ENCODE measurements at places on chromosomes 3 and 15. TPM values are rescaled to one million over a fixed set of nuclear protein-coding genes. Genes with fewer than 3 reads are reported as not detected.

Gene EPHB1
- 0.06 TPM for total RNA-seq

Gene ARHGEF26
- 6.7 TPM for total RNA-seq

Gene PSMA4
- 357 TPM for total RNA-seq

Gene LZTFL1
- total RNA-seq = 17.0 TPM

Gene SLC41A3
- 24.9 TPM for total RNA-seq

Gene ZBED2
- 0.19 TPM for total RNA-seq
